ENCODE measurements at places on chromosomes 7 and 10. TPM values are rescaled to one million over a fixed set of nuclear protein-coding genes. Genes with fewer than 3 reads are reported as not detected.

- no peak for DNase-seq
Observed at GRCh38 chr10:118458957-118459641, 117.0 kb upstream of the FAM204A start.

- no peak for DNase-seq
Observed at GRCh38 chr10:112218960-112219359, 35.4 kb upstream of the GPAM start.

Gene CARD11
- 3.9 TPM for total RNA-seq

Gene DOCK1
- total RNA-seq = 99.7 TPM

Gene ST8SIA6
- total RNA-seq = 2.5 TPM
